ENCODE measurements at places on chromosomes 2 and 18. TPM values are rescaled to one million over a fixed set of nuclear protein-coding genes. Genes with fewer than 3 reads are reported as not detected.
A peak's percentile ranks its signal among the peaks of the same experiment; 100 is the strongest.

MOGAT1 gene
- not detected for total RNA-seq

CD302 gene
- total RNA-seq: 6.3 TPM

DNA sequence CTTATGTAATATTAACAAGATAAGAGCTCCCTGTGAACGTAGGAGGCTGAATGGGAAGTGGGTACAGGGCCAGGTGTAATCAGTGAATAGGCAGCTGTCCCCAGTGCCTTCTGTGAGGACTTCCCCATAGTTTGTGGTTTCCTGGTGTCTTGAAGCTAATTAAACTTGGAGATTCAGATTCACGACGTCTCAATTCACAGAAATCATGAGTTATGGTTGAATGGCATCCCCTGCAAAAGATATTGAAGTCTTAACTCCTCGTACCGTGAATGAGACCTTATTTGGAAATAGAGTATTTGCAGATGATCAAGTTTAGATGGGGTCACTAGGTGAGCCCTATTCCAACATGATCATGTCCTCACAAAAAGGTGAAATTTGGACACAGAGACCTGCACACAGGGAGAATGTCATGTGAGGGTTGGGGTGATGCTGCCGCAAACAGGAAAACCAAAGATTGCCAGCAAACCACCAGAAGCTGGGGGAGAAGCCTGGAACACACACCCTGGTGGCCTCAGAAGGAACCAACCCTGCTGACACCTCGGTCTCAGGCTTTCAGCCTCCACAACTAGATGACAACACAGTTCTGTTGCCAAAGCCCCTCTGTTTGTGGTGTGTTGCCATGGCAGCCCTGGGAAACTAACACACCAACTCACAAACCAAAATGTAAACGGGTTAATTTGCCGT, 13.2 kb downstream of the ARL4C start:
- DNase-seq: peak; percentile 10

DNA sequence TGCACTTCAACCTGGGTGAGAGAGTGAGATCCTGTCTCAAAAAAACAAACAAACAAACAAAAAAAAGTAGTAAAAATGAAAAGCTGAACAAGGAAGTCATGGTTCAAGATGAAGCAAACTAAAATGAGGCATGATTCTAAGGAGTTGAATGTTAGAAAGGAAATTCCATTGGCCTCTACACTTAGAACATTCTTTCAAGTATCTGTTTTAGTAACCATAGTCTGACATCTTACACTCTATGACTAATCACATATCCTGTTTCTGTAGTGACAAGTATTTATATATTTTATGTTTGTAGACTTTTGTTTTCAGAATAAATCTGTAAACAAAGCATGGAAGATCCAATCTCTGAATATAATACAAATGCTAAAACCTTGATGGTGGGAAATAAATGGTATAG, 164.1 kb downstream of the KIAA1328 start:
- peak; percentile 22 for DNase-seq

DNA sequence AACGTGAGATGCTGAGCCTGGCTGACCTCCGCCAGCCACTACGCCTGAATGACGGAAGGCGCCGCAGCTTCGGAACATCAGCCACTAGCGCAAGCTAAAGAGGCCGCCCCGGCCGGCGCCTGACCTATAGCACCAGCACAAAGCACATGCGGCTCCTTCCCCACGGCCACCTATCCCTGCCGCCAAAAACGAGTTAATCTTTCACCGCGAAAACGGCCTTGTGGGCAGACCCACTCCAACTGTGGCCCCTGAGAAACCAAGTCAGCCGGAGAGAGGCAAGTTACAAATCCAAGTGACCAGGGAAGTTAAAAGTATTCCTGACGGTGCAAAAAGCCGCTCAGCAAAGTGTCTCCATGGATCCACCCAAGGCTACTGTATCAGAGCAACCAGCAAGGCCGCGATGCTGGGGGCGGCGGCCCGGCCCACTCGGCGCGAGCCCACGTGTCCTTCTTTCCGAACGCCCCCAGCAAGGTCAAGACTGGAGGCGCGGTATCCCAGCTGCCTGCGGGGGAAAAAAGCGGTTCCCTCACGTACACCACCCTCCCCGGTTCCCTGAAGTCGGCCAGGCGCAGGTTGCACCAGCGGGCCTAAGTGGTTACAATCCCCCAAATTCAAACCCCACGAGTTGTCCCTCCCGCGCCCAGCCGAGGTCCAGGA, 575 bp downstream of the HSPD1 start:
- peak; percentile 44 for DNase-seq

DNA sequence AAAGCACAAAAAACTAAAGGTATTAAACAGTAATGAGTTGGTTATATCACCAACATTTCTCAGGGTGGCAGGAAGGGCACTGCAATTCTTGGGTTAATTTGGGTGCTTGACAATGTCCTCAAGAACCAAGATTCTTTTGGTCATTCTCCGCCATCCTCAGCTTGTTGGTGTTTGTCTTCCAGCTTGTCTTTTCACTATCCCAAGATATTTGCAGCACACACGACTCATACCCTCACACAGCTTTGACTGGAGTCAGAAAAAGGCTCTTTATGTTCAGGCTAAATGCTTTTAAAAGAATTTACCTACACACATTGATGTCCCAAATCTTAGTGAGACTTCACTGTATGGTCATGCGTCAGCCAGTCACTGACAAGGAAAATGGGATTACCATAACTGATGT, 12.5 kb downstream of the GREB1L start:
- DNase-seq: peak; percentile 18
